Bronchial smooth muscle cell (primary cell): ENCODE measurements at places on chromosomes 1 and 21. TPM values are rescaled to one million over a fixed set of nuclear protein-coding genes. Genes with fewer than 3 reads are reported as not detected.

Gene CHODL
- total RNA-seq, result 0.16 TPM in 1 of 2 replicates, not detected in the other

Gene CD84
- not detected in 2 replicates for total RNA-seq

Gene PMVK
- total RNA-seq, result 9.3 and 11.2 TPM in 2 replicates

Gene LRRC53
- not detected in 2 replicates for total RNA-seq

Gene DEPDC1
- 0.34 and 2.5 TPM in 2 replicates for total RNA-seq

Gene KRTAP19-1
- not detected in 2 replicates for total RNA-seq

Gene RPTN
- total RNA-seq, result not detected in 2 replicates

Gene KCNT2
- total RNA-seq, result 1.7 and 1.9 TPM in 2 replicates

Gene TMOD4
- total RNA-seq, result not detected in 2 replicates

Gene SHISAL2A
- not detected in 2 replicates for total RNA-seq

Gene LCE1C
- total RNA-seq, result not detected in 2 replicates

Gene CD2
- total RNA-seq, result not detected in 2 replicates

Gene CENPS
- 10.4 and 10.6 TPM in 2 replicates for total RNA-seq

Gene CPTP
- 4.1 and 6.8 TPM in 2 replicates for total RNA-seq

Gene PROK1
- total RNA-seq, result not detected in 2 replicates

Gene AADACL4
- 0.09 TPM in 1 of 2 replicates, not detected in the other for total RNA-seq

Gene LORICRIN
- total RNA-seq, result not detected in 2 replicates

Gene AQP10
- not detected in 2 replicates for total RNA-seq

Gene TINAGL1
- 0.94 and 2.4 TPM in 2 replicates for total RNA-seq

Gene CCDC185
- total RNA-seq, result not detected in 2 replicates

Gene LRRC71
- total RNA-seq, result not detected in 2 replicates

Gene RLF
- 18.5 and 19.4 TPM in 2 replicates for total RNA-seq

Gene EXTL1
- total RNA-seq, result 0.09 and 0.47 TPM in 2 replicates

Gene FAM177B
- total RNA-seq, result not detected in 2 replicates

Gene PSMB4
- total RNA-seq, result 318 and 353 TPM in 2 replicates

Gene S100A13
- total RNA-seq, result 275 and 496 TPM in 2 replicates

Gene SCAF4
- 4.3 and 5.4 TPM in 2 replicates for total RNA-seq

Gene SPRR4
- total RNA-seq, result not detected in 2 replicates

Gene LCE6A
- not detected in 2 replicates for total RNA-seq

Gene SLC45A3
- 0.32 and 0.94 TPM in 2 replicates for total RNA-seq

Gene NKAIN1
- not detected in 2 replicates for total RNA-seq

Gene MAN1A2
- 40.7 and 50.1 TPM in 2 replicates for total RNA-seq

Gene AKR7A3
- total RNA-seq, result 0.43 and 0.47 TPM in 2 replicates

Gene C21orf58
- total RNA-seq, result 1.8 and 1.9 TPM in 2 replicates

Gene TRIM67
- total RNA-seq, result not detected in 2 replicates

Gene C1orf50
- total RNA-seq, result 3.1 and 4.1 TPM in 2 replicates

Gene FNBP1L
- total RNA-seq, result 7.6 and 14.8 TPM in 2 replicates

Gene C1QB
- total RNA-seq, result not detected in 2 replicates

Gene RGL1
- total RNA-seq, result 22.2 and 22.7 TPM in 2 replicates

Gene ZNF678
- 4.1 and 5.7 TPM in 2 replicates for total RNA-seq

Gene C1orf87
- not detected in 2 replicates for total RNA-seq

Gene SELP
- total RNA-seq, result not detected in 2 replicates

Gene SNX7
- total RNA-seq, result 41.7 and 47.8 TPM in 2 replicates

Gene EPHB2
- 37.2 and 42.3 TPM in 2 replicates for total RNA-seq

Gene RGS5
- total RNA-seq, result 2.8 and 5.6 TPM in 2 replicates

Gene TMEM39B
- total RNA-seq, result 4.7 and 8.2 TPM in 2 replicates

Gene AMY2A
- 0.09 TPM in 1 of 2 replicates, not detected in the other for total RNA-seq

Gene GJB5
- total RNA-seq, result 0.16 and 0.34 TPM in 2 replicates

Gene LCE3E
- total RNA-seq, result not detected in 2 replicates

Gene TAL1
- not detected in 2 replicates for total RNA-seq

Gene PKP1
- total RNA-seq, result 0.16 and 0.34 TPM in 2 replicates
